ENCODE measurements at places on chromosomes 13 and 19.
A peak's percentile ranks its signal among the peaks of the same experiment; 100 is the strongest.

DNA sequence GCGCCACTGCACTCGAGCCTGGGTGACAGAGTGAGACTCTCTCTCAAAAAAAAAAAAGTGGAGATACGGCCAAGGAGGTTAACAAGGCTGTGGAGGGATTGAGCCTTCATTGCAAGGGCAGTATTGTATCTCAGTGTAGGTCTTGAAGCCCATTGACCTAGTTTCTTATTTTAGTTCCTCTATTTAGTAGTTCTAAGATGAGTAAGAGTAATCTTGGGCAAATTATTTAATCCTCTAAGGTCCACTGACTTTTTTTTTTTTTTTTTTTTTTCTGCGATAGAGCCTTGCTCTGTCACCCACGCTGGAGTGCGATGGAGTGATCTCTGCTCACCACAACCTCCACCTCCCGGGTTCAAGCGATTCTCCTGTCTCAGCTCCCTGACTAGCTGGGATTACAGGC, 14.3 kb upstream of the ILF3 start:
- H3K4me3 ChIP-seq, result no peak overlapping the region
- H3K27me3 ChIP-seq, result no peaks in the 10 kb centered on the region
- H3K27ac ChIP-seq, result peak overlapping the region; percentile 61
- H3K4me1 ChIP-seq, result peaks cover 20% of the 10 kb centered on the region
- peaks cover 80% of the 10 kb centered on the region for H3K36me3 ChIP-seq

DNA sequence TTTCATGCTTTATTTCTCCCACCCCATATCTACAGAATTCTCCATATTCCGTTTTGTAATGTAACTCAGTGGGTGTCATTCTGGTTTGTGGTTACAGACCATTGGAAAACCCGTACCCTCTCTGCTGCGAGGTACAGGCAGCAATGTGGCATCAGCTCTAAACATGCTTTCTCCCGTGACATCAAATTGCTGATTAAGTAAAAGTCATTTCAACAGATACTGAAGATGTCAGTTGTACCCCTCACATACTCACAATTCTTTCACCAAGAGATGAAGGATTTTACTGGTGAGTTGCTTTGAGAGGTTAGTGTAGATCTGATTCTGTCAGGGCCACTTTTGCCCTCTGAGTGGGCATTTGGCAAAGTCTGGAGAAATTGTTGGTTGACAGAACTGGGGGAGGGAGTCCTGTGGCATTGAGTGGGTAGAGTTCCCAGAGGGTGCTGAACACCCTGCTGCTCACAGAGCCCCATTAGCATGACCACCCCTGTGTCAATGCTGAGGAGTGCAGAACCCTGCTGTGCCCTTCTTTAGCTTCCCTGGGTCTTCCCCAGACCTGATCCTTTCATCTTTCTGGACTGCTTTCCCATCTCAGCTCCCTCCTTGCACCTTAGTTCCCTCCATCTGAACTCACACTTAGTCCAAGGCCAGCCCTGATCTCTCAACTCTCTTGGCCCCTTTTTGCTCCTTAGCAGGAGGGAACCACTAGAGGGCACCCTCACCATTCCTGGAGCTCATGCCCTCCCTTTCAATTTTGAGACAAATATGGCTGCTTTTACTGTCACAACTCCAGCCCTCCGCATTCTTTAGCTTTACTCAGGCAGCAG, 39.9 kb upstream of the CEACAM8 start:
- peak; percentile 47 for DNase-seq
- H3K4me3 ChIP-seq, result no peak overlapping the region
- no peaks in the 10 kb centered on the region for H3K36me3 ChIP-seq
- H3K27me3 ChIP-seq, result peaks cover 20% of the 10 kb centered on the region

DNA sequence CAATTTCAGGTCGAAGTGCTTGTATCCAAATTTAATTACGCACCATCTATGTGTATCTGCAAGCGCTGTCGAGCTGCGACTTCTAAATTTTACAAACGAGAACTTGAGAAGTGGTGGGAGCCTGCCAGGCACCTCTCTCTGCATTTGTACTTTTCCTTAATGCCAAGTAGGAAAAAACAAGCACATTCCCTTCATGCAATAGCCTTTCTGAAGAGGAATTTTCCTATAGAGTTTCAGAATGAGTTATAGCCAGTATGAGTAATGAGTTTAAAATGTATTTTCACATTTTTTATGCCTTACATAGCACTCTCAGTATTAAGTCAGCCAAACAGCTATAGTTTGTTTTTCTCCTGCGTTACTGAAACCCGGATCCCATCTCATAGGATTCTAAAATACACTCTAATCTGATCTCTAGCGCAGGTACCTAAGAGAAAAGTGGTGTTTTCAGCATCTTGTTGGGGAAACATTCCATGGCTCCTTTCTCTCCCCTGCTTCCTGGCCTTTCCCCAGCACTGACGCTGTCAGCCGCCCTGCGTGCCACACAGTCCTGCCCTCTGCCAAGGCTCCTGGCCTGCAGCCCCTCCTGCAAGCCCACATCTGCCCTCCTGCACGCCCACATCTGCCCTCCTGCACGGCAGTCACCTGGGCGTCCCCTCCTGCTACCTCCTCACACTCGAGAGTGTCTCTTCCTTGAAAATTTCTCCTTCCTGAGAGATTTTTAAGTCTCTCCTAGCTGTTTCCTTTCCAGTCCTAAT, 526.9 kb downstream of the MYO16 start:
- peaks cover 30% of the 10 kb centered on the region for H3K27me3 ChIP-seq
- no peaks in the 10 kb centered on the region for H3K36me3 ChIP-seq
- peaks cover 2% of the 10 kb centered on the region for H3K4me1 ChIP-seq
- no peak overlapping the region for H3K27ac ChIP-seq
- DNase-seq, result no peak
- no peak overlapping the region for H3K4me3 ChIP-seq

GRCh38 chr19:47503130-47503825, 11.6 kb downstream of the NAPA start:
- DNase-seq, result no peak
- H3K27ac ChIP-seq, result peak overlapping the region; percentile 1
- H3K4me1 ChIP-seq, result peaks cover 2% of the 10 kb centered on the region

DNA sequence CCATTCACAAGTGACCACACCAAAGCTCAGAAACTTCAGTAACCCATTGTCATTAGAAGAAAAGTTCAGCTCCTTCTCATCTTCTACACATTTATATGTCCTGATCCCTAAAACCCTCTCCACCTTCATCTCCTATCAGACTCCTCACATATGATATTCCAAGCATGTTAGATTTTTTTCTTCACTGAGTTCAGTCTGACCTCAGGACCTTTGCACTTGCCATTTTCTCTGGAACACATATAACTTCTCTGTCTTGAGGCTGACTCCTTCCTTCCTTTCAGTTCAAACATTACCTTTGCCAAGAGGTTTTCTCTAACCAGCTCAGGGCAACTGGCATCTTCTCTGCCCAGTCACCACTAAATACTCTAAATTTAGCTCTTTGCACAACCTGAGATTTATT, 54.1 kb downstream of the C13orf42 start:
- H3K27me3 ChIP-seq, result no peaks in the 10 kb centered on the region
- H3K4me3 ChIP-seq, result no peak overlapping the region
- H3K27ac ChIP-seq, result no peak overlapping the region
- DNase-seq, result no peak
- H3K36me3 ChIP-seq, result no peaks in the 10 kb centered on the region

- peak overlapping the region; percentile 57 for H3K27ac ChIP-seq
- H3K4me3 ChIP-seq, result no peak overlapping the region
- no peaks in the 10 kb centered on the region for H3K36me3 ChIP-seq
- no peak for DNase-seq
- H3K27me3 ChIP-seq, result peaks cover 23% of the 10 kb centered on the region
- peaks cover 19% of the 10 kb centered on the region for H3K4me1 ChIP-seq
Measured at GRCh38 chr13:42876270-42876714, 94.9 kb downstream of the FAM216B start.

- H3K4me3 ChIP-seq, result no peak overlapping the region
- H3K27me3 ChIP-seq, result peaks cover 3% of the 10 kb centered on the region
- no peaks in the 10 kb centered on the region for H3K36me3 ChIP-seq
Measured at GRCh38 chr13:43564952-43565351, 221.8 kb downstream of the ENOX1 start.

DNA sequence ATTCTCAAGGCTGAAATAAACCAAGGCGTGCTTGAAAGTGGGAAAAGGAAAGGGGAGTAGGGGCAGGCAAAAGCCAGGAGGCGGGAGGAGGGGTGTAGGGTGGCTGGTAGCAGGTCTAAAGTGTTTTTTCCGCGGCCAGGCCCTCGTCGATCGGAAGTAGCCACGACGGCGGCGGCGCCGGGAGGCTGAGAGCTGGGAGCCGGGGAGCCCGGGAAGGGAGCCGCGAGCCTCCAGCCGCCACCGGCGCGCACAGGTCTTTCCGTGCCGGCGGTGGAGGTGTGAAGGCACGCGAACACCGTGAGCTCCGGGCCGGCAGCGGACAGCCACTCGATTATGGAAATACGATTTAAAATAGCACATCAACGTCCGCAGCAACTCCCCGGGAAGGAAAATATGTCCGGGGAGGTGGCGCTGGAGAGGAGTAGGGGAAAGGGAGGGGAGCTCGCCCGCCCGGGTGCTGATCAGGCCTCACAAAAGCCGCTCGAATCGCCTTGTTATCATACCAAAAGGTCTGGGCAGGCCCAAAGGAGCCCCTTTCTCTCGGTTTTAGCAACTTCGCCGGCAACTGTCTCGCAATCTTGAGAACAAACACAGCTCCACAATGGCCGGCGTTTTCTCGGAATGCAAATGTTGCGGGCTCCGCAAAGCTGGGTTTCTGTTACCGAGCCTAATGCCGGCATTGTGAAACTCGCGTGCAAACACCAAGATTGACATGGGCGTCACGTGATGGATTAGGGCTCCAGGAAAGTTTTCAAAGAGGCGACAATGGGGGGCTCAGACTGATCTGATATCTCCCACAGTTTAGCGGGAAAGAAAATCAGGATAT, 2.9 kb upstream of the PCDH8 start:
- peaks cover 26% of the 10 kb centered on the region for H3K4me1 ChIP-seq
- H3K27me3 ChIP-seq, result peaks cover 84% of the 10 kb centered on the region
- no peak overlapping the region for H3K27ac ChIP-seq
- DNase-seq, result peak; percentile 39
- H3K4me3 ChIP-seq, result peak overlapping the region; percentile 71

DNA sequence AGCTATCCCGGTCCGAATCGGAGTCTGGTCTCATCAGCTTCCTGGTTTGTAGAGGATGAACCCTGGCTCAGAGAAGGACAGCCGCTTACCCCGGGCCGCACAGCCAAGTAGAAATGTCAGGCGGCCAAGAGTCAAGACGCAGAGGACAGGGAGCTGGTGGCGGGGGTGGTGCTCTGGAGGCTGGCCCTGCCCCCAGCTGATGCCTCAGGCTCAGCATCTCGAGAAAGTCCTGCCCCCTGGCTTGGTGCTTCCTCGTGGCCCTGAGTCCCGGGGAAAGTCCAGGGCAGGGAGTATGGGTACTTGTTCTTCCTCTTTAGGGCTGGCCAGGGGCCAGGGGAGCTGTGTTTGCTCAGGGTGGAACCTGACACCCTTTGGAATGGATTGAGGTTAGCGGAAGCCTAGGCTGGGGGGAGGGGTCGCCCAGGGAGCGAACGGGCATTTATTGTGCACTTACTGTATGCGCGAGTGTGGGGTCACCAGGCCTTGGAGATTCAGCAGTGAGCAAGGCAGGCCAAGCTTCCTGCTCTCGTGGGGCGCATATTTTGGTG, 2.2 kb downstream of the TJP3 start:
- DNase-seq, result no peak
- H3K36me3 ChIP-seq, result no peaks in the 10 kb centered on the region
- H3K4me3 ChIP-seq, result no peak overlapping the region
- H3K4me1 ChIP-seq, result peaks cover 3% of the 10 kb centered on the region
- peaks cover 5% of the 10 kb centered on the region for H3K27me3 ChIP-seq
- no peak overlapping the region for H3K27ac ChIP-seq

- peak; percentile 26 for DNase-seq
- H3K36me3 ChIP-seq, result peaks cover 71% of the 10 kb centered on the region
- no peaks in the 10 kb centered on the region for H3K27me3 ChIP-seq
- peaks cover 38% of the 10 kb centered on the region for H3K4me1 ChIP-seq
Measured at GRCh38 chr19:58570770-58571574, 2.2 kb downstream of the MZF1 start.

- DNase-seq, result no peak
- no peaks in the 10 kb centered on the region for H3K36me3 ChIP-seq
- no peak overlapping the region for H3K4me3 ChIP-seq
- no peaks in the 10 kb centered on the region for H3K4me1 ChIP-seq
- peaks cover 18% of the 10 kb centered on the region for H3K27me3 ChIP-seq
Measured at GRCh38 chr13:36885901-36886300, 34.1 kb downstream of the SMAD9 start.

- H3K4me1 ChIP-seq, result peaks cover 21% of the 10 kb centered on the region
- peaks cover 21% of the 10 kb centered on the region for H3K36me3 ChIP-seq
- peak; percentile 89 for DNase-seq
- H3K4me3 ChIP-seq, result peak within 1 kb of the TSS; percentile 90
- H3K27me3 ChIP-seq, result peaks cover 11% of the 10 kb centered on the region
- H3K27ac ChIP-seq, result peak within 1 kb of the TSS; percentile 92
Measured at GRCh38 chr19:10543420-10544241, at the start of gene ATG4D. Gene ATG4D, plus strand, starts transcription at chr19:10543904. Its CDS starts 187 bp downstream, at chr19:10544091.

DNA sequence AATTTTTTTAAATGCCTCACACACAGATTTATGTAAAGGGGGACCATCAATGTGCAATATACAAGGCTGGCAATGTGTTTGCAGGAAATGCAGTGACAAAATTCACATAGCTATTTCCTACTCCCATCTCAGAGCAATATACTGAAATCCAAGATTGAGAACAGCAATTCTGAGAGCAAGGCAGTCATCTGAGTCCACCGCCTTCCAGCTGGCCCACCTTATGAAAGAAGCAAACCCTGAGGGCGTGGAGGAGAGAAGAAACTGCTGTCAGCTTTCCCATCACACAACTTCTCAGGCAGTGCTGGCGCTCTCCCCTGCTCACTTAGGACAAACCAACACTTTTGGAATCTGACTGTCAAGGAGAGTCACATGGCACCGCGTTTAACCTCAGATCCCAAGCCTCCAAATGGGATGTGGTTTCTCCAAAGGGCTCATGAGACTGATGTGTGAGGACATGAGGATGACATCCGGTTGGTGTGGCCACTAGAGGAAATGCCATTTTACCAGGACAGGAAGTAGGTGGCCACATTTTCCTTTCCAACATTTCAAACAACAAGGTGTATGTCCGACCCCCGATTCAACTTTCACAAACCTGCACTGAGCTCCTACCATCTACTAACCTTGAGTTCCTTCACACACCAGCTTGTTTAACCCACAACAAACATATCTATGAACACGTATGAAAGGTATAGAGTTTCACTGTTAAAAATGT, 3.7 kb upstream of the DOCK9 start:
- H3K4me3 ChIP-seq, result no peak overlapping the region
- no peaks in the 10 kb centered on the region for H3K27me3 ChIP-seq
- H3K36me3 ChIP-seq, result peaks cover 2% of the 10 kb centered on the region

GRCh38 chr13:27482983-27483382, 32.6 kb upstream of the MTIF3 start:
- peaks cover 2% of the 10 kb centered on the region for H3K27me3 ChIP-seq
- H3K27ac ChIP-seq, result no peak overlapping the region
- no peaks in the 10 kb centered on the region for H3K36me3 ChIP-seq
- H3K4me3 ChIP-seq, result no peak overlapping the region
- no peak for DNase-seq
